ENCODE measurements at places on chromosomes 7 and 10.

DNA sequence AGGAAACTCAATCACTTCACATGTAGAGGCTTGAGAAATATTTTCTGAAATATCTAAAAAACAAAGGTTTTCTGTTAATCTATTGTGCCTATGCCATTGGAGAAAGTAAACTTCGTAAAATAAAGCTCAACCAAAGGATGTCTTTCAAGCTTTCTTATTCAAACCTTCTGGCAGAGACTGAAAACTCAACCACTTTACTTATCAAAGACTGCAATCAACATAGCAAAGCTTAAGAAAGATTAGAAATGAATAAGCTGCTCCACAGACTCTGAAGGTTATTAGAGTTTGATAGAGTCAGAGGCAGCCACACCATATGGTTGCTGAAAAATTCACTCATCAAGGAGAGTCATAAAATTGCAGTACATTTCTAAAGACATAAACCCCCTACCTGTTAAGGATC lies 245.8 kb upstream of the MEOX2 start:
- no peak for DNase-seq

DNA sequence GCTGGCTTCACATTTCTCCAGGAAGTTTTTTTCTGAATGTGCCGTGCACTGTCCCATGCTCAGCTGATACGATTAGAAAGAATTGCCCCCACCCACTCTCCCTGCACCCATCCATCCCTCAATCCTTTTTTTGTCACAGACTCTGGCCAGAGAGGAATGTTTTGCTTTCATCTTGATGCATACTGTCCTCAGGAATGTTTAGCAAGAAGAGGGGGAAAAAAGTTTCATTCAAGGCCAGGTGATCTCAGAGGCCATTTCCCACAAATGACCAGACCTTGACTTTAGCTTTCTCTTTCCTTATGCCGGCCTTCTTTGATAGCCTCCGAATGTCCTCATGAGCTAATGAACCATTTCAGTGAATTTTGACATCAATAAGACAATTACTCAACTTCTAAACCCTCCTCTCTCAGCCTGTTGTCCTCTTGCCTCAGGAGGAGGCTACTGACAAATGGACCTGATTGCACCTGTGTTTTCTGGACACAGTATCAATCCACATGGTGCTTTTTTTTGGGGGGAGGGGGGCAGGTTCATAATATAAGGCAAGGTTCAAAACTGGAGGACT lies 105.0 kb upstream of the KLF6 start:
- DNase-seq = no peak

DNA sequence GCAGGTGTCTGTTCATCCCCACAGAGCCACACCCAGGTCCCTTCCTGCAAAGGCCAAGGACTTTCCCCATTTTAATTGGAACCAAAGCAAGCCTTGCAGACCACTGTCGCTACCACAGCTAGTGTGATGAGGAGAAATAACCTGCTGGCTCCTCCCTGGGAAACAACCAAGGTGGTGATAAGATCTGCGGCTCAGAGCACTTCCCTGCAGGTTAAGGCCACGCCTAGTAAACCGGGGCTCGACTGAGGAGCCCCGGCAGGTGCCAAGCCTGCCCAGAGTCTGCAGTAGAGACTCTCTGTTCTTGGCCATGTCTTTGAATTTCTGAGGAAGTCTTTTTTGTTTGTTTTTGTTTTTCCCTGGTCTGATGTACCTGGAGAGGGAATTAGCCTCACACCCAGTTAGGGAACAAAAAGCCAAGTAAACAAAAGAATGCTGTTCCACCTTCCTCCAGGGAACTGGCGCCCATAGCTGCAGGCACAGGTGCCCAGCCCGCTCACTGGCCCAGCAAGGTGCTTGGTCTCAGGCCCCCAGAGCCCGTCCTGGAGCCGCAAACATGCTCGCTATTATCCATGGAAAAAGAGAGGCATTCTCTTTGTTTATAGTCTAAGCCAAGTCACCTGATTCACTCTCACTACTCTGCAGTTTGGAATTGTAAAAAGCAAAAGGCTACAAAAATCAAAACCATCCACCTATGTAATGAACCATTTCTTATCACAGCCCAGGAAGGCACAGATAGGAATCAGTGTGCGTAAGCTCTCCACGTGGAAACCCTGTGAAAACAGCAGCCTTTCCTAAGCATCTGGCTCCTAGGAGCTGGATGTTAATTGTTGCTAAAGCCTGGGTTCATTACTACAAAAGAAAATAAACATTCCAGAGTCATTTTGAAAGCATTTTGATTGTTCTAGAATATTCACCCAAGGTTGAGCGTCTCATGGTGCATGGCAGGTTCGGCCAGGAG lies 2.7 kb downstream of the GPR146 start:
- DNase-seq = no peak

DNA sequence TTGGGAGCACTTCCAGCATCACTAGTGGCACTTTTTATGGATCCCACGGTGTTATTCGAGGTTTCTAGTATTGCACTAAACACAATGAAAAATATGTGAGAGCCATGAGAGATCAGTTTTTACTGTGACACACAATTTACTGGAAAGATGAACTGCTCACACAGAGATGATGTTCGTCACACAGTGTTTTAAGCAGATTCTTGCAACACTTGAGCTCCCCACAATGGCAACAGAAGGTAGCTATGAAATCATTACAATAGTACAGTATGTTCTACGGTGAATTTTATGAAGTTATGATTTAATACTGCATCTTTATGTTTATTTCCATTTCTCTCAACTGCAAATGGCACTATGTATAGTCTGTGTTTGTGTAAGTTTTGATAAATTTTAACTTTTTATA lies 27.4 kb upstream of the ENTPD1 start:
- no peak for DNase-seq

DNA sequence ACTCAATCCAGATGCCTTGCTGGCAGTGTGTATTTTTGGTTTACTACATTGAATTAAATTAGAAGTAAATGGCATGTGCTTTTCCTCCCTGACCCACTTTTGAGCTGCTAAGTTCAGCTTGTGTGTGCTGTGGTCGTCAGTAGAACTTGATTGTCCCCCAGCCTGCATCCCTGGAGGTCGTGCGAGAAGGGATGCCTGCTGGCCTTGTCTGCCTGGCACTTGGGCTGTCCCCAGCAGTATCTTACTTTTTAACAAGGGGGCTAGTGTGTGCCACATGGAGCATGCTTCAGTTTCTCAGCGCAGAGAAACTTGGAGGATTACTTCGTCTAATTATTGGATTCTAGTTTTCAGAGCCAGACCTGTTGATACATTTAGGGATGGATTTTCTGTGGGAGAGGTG lies 80.2 kb downstream of the ADCY1 start:
- no peak for DNase-seq

- DNase-seq = no peak
Observed at GRCh38 chr10:58439632-58440364, 54.6 kb downstream of the TFAM start.

GRCh38 chr10:35451151-35452016 lies 115.1 kb downstream of the CCNY start:
- DNase-seq = no peak

DNA sequence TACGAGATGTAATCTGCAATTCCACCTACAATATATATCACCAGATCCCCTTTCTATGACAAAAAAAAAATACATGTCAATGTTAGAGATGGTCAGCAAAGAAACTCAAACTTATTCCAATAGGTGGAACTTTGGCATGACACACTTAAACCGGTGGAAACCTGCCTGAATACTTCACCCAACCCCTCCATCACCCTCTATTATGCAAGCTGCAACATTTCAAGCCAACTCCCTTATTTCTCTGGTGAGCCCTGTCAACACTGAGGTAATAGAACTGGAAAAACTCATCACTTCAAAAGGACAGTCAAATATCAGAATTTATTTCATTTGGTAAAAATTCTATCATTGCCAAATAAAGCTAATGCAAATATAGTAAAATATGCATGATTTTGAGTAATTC lies 3.6 kb downstream of the ZNF438 start:
- no peak for DNase-seq

DNA sequence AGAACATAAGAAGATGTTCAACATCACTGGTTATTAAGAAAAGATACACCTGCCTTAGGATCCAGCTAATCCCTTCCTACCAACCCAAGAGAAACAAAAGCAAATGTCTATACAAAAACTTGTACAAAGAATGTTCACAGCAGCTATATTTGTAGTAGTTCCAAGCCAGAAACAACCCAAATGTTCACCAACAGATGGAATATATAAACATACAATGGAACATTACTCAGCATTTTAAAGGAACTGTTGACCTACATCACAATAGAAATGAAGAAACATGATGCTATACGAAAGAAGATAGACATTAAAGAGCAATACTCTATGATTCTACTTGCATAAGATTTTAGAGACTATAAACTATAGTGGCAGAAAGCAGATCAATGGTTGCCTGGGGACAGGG lies 149.4 kb downstream of the ZNF438 start:
- DNase-seq = no peak

GRCh38 chr10:90205340-90205739 lies 503.9 kb downstream of the KIF20B start:
- DNase-seq = no peak

DNA sequence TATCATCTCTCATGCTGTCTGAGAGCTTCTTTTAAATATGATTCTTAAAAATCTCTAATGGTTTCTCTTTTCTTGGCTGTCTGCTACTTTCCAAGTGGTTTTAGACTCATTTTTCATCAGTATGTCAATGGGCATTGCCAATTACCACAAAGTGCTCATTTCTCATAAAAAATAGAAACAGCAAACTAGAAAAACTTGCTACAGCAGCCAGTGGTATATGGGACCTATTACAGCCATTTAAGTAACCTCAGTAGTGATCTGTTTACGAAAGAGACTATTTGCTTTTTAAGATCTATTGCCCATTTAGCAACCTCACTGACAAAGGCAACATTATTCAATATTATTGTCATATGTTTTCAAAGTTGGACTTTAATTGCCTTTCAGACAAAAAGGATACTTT lies 207.1 kb upstream of the RHOBTB1 start:
- DNase-seq = no peak

GRCh38 chr7:108643136-108643535 lies 73.5 kb downstream of the DNAJB9 start:
- no peak for DNase-seq

- no peak for DNase-seq
Observed at GRCh38 chr7:111873963-111874690, 311.8 kb upstream of the IMMP2L start.

GRCh38 chr10:9010931-9011670 lies 956.6 kb downstream of the GATA3 start:
- DNase-seq = no peak

DNA sequence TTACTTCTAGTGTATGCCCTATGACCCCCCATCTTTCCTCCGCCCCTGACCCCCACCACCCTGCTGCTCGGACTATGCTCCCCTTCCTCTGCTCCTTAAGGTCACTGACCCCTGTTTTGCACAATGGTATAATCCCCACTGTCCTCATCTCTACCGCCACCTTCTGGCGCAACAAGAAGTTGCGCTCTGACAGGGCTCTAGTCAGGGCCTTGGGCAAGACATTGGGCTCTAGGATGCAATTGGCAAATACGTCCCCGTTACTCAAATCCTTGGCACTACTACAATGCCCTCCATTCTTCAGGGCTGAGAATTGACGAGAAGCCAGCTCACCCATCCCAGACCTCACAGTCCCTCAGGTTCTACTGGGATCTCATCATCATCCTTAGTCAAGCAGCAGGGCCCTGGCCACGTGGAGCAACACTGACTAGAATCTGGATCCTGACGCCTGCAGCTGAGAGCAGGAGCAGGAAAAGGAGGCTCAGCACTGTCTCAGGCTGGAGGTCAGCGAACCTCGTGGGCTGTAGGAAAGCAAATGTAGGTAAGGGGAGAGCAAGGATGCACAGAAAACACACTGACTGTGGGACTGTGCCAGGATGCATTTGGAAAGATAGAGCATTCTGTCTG lies 10.6 kb downstream of the LRIT2 start:
- no peak for DNase-seq

GRCh38 chr7:150449206-150449952 lies 1.1 kb upstream of the GIMAP8 start:
- no peak for DNase-seq

DNA sequence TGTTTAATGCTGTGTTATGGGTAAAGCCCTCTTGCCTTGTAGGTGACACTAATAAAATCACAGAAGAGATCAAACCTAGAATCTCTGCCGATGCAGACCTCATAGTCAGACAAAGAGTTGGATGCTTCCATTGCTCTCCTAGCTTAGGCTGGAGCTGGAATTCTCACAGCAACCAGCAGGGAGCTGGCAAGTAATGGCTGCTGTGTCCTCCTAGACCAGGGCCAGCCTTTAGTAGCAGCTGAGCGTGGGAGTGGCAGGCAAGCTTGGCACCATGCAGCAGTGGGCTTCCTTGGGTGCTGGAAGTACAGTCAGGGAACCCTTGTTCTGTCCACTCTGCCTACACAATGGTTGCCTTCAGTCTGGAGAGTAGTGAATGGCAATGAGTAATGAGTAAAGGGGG lies 598.3 kb upstream of the GALNT17 start:
- no peak for DNase-seq

- DNase-seq = no peak
Observed at GRCh38 chr7:37816922-37817590, 31.3 kb upstream of the NME8 start.

DNA sequence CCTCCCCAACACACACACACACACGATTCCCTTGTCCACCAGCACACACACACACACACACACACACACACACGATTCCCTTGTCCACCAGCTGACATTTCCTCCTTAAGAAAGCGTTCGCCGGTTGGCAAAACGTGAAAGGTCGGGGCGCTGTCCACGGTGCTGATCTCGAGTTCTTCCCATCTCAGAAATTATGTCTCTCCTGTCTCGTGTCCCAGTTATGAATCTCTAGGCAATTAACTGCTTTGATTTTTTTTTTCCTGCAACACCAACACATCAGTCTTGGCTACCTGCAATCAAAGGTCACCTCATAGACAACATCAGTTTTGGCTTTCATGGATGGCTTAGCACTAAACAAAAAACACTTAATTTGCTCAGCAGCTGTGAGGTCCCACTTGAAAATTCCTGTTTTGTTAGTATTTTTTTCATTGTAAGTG lies 1.9 kb downstream of the INA start:
- DNase-seq = no peak

DNA sequence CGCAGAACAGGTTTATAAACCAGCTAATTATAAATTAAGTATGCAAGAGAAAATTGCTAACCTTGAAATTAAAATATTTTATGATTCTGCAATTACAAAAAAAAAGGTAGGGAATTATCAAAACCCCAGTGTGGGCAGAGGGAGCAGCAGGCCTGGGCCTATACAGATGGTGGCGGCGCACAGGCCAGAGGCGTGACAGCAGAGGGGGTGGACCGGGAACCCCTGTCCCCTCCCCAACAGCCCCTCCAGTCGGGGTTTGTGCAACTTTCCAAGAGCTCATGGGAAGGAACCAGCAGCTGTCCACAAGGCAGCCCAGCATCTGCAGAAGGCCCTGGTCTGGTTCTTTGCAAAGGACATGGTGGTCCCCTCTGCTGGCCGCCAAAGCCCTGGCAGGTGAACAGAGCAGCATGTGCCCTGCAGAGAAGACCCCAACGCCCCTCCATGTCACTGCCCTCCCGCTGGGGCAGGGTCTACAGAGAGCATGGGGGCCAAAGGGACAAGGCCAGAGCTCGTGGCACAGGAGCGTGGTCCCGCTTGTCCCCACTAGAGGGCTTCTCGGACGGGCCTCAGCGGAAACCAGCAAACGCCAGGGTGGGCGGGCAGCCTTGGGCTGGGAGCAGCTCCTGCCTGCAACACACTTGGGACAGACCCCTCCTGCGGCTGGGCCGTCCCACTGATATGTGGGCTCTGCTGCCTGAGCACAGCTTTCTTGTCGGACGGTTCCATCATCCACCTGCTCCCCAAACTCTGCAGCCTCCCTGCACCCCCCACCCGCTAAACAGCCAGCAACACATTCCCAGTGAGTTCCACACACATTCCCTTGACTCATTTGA lies 75.1 kb downstream of the EBF3 start:
- no peak for DNase-seq
